NCI-H187 treated with DMSO at 0.1 percent for 48 hours (cell line): ENCODE measurements at places on chromosomes 2 and 18.

GRCh38 chr2:224927646-224928173 lies 114.6 kb downstream of the DOCK10 start:
- no peak for DNase-seq

- DNase-seq, result no peak
Observed at GRCh38 chr2:27830656-27831055, 59.1 kb downstream of the MRPL33 start.

DNA sequence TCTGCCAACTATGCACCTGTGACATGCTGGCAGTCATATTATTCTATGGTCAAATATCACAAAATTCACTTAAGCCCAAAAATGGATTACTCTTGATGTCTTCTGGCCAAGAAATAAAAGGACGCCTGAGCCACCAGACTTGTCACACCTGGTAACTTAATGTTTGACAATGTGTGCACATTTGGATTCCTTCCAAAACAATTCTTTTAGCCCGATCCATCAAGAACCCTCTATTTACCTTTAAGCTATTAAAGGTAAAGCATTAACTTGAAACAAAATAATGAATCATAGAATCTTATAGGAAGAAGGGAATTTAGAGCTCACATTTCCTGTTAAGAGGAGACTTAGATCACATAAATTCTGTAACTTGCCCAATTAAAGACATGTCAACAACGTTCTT lies 46.5 kb upstream of the NFU1 start:
- DNase-seq, result peak; percentile 13

DNA sequence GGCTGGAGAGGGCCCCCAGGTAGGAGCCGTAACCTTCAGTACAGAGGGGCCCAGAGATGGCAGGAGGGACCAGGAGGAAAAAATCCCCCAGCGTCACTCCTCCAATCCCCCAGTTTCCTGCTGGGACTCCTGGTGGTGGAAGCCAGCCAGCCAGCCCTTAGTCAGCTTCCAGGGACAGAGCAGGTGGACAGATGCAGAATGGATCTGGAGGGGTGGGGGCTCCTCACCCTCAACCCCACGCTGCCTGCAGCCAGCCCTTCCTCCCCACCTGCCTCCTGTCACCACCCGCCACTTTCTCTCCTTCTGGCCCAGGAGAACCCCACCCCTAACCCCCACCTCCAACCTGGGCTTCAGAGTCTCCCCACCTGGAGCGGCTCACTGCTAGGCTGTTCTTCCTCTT lies 21.1 kb downstream of the EMX1 start:
- no peak for DNase-seq

- no peak for DNase-seq
Observed at GRCh38 chr2:149427387-149427786, 97.0 kb downstream of the LYPD6 start.

DNA sequence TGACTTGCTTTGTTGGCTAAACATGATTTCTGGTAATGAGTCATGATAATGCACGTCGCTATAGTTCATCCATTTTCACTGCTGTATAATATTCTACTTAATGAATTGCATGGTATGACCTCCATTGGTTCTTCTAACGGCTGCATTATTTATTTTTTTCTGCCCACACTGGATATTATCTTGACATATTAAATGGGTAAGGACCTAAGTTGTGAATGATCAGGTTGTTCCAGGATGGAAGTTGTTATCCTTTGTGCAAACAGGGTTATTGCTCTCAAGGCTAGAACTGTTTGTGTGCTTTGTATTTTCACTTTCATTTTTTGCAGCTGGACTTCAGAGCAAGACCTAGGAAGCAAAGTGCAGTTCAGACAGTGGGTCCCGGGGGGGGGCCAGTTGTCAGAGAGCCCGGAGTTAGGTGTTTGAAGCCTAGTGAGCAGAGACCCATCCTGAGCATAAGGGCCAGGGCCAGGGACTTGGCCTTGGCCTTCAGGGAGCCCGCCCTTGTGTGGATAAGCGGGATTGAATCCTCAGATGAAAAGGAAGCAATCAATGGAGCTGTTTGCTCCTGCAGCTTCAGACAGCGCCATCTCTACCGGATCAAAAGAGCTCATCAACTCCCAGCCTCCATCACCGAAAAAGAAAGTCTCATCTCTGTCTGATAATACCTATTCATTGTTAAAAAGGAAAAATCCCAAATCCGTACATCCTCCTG lies 48.2 kb downstream of the AGAP1 start:
- DNase-seq, result no peak

DNA sequence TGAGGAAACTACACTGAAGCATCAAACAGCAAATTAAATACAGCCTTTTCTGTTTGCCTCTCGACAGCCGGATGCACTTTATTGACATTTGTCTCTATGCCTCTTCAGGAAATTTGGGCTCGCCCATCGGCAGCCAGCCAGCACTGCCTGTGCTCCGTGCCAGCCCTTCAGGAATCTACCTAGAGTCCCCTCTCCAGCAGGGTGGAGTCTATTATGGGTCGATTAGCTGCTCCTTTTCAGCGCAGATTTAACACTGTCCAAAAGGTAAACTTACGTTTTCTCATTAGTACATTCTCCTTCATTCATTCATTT lies 91.5 kb downstream of the MYCN start:
- no peak for DNase-seq
